ENCODE measurements at places on chromosomes 3 and 15. TPM values are rescaled to one million over a fixed set of nuclear protein-coding genes. Genes with fewer than 3 reads are reported as not detected.

MGLL gene
- total RNA-seq, result 106 TPM

SPINK8 gene
- not detected for total RNA-seq

PIERCE2 gene
- total RNA-seq, result 2.8 TPM

LOXL1 gene
- total RNA-seq, result 70.7 TPM

RASGRF1 gene
- total RNA-seq, result not detected

ISY1 gene
- total RNA-seq, result 18.7 TPM

GPR160 gene
- 28.6 TPM for total RNA-seq

All from renal cortical epithelial cell (primary cell).